Body of pancreas (tissue), 4 donors: ENCODE measurements at places on chromosomes 2 and 18.
A peak's percentile ranks its signal among the peaks of the same experiment; 100 is the strongest.

DNA sequence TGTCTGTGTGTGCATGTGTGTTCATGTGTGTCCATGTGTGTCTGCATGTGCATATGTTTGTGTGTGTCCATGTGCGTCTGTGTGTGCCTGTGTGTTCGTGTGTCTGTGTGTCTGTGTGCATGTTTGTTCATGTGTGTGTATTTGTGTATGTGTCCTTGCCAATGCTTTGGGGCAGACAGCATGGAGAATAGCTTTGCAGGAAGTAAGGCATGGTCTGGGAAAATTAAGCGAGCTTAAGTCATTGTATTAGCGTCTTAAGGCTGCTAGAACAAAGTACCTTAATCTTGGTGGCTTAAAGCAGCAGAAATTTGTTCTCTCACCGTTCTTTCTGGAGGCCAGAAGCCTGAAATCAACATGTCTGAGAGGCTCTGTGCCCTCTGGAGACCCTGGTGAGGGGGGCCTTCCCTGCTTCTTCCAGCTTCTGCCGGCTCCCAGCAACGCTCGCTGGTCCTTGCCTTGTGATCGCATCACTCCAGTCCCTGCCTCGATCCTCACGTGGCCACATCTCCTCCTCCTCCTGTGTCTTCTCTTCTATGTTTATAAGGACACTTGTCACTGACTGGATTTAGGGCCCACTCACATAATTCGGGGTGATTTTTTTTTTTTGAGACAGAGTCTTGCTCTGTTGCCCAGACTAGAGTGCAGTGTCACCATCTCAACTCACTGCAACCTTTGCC is 3.8 kb downstream of the NEU2 start:
- DNase-seq = no peak

- DNase-seq = peak; percentile 68
Observed at GRCh38 chr2:10366601-10367270, 64.0 kb downstream of the HPCAL1 start.

DNA sequence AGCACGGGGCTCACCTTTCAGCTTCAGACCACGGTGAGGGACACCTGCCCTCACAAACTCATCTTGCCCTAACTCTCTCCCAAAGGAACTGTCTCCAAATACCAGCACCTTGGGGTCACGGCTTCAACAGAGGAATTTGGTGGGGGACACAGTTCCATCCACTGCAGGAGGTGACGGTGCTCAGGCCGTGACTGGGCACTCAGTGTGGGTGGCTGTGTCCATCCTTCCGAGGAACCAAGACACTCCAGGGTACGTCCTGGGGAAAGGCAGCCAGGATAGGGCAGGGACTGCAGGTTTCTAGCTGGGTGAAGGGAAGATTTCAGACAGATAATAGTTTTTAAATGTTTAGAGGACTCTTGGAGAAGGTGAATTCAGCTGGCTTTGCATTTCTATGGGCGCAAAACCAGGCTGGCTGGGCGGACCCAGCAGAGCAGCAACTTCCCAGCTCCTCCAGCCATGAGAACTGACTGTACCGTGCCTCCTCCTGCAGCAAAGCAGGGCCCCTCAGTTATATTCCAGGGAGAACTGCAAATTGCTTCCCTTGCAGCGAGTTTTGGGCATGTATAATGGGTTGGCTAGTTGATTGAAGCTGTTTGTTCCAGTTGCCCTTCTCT is 23.9 kb upstream of the ALLC start:
- no peak for DNase-seq

DNA sequence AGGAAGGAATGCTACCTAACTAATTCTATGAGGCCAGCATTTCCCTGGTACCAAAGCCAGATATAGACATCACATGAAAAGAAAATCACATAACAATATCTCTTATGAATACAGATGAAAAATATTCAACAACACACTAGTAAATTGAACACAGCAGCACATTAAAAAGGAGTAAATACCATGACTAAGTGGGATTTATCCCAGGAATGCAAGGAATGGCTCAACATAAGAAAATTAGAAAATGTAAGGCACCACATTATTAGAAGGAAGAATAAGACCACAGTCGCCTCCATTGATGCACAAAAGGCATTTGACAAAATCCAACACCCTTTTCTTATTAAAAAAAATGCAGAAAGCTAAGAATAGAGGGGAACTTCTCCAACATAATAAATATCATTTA is 133.9 kb downstream of the TTC32 start:
- DNase-seq = no peak

DNA sequence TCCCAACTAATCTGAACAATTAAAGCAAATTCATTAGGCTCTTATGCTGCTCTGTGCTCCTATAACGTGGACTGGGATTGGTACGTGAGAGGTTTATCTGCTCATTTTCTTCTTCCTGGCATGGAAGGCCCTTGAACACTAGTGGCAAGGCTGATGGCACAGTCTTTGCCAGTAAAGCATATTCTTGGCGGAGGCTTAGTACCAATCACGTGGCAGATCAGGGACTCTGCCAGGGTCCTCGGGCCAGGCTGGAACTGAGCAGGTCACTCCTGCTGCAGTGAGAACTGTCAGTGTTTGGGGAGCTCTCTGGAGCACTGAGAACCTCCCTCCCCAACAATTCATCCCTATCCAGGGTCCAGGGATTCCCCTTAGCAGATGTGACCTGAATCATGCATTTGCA is 3.7 kb upstream of the ALPK2 start:
- DNase-seq = no peak

- no peak for DNase-seq
Observed at GRCh38 chr2:142869461-142870106, 7.9 kb upstream of the KYNU start.

DNA sequence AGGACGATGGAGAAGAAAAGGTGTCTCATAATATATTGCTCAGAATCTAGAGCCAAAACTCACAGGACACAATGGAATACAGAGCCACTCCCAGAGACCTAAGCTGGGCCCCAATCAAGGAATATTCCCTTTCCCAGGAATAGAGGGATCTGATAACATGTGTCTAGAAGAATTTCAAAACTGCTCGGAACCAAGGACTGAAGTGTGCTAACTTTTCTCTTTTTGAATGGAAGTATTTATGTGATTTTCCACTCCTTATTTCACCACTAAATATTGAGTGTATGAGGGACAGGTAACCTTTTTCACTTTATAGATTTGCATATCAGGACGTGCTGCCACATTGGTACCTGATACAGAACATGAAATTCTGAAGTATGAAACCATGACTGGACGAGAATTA is 9.2 kb upstream of the C2orf69 start:
- DNase-seq = no peak

GRCh38 chr18:13620206-13620672 is 106.1 kb downstream of the FAM210A start:
- no peak for DNase-seq
